Activated CD8-positive, alpha-beta memory T cell treated with anti-CD3 and anti-CD28 coated beads, Interleukin-2, amount 10 ng/mL, durations not matched to agents 7 days and 5 days (primary cell): ENCODE measurements at places on chromosomes 5 and 9. TPM values are rescaled to one million over a fixed set of nuclear protein-coding genes. Genes with fewer than 3 reads are reported as not detected.

The EMB gene
- total RNA-seq: 132 TPM

The ZNF454 gene
- not detected for total RNA-seq

The SYK gene
- total RNA-seq: 0.26 TPM

The ADGRD2 gene
- total RNA-seq: not detected

The POLR3G gene
- total RNA-seq: 8.6 TPM

The BRINP1 gene
- not detected for total RNA-seq

The CCDC183 gene
- 0.91 TPM for total RNA-seq

The CDX1 gene
- total RNA-seq: not detected

The NUDT12 gene
- not detected for total RNA-seq

The PCDHGB2 gene
- 0.67 TPM for total RNA-seq

The FGD3 gene
- 72.1 TPM for total RNA-seq

The FAM81B gene
- not detected for total RNA-seq

The FOXD4L4 gene
- total RNA-seq: 0.09 TPM

The FOXD4L5 gene
- 0.18 TPM for total RNA-seq

DNA sequence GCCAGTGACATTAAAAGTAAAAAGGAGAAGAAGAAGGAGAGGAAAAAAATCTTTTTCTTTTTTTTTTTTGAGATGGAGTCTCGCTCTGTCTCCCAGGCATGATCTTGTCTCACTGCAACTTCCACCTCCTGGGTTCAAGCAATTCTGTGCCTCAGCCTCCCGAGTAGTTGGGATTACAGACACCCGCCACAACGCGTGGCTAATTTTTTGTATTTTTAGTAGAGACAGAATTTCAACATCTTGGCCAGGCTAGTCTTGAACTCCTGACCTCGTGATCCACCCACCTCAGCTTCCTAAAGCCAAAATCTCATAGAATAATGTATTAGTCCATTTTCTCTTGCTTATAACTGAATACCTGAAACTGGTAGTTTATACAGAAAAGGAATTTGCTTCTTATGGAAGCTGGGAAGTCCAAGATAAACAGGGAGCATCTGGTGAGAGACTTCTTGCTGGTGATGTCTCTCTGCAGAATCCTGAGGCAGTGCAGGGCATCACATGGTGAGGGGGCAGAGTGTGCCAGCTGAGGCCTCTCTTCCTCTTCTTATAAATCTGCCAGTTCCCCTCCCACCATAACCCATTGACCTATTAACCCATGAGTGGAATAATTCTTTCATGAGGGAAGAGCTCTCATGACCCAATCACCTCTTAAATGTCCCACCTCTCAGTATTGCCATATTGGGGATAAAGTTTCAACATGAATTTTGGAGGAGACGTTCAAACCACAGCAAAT lies 466.3 kb downstream of the GADD45G start:
- DNase-seq: no peak

DNA sequence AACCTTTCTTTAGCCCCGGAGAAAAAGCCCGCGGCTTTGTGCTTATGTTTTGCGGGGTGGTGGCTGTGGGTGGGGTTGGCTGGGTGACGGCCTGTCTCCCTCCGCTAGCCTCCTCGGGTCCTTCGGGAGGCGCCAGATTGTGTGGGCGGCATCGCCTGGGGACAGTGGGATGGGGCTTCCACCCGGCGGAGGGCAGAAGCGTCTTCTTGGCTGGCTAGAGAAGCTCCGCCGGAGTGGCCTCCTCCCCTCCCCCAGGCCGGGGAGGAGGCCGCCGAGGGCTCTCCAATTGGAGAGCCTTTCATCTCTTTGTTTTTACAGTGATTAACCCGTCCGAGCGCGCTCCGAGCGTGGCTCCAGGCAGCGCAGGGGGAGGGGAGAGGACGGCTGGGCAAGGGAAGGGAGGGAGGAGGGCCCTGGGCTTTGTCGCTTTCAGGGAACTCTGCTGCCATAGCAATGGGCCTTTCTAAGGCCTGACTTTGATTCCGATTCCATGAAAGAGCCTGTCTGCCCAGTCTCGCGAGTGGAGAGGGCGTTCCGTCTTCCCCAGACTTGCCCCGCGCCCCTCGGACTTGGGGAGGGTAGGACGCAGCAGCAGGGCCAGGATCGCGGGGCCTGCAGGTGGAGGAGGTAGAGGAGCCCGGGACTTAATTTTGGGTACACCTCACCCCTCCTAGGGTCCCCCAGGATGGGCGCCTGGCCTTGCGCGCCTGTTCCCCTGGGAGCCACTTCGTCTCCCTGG lies 36.7 kb upstream of the TIFAB start:
- DNase-seq: no peak

GRCh38 chr9:89911721-89912604 lies 307.2 kb downstream of the GADD45G start:
- DNase-seq: no peak

DNA sequence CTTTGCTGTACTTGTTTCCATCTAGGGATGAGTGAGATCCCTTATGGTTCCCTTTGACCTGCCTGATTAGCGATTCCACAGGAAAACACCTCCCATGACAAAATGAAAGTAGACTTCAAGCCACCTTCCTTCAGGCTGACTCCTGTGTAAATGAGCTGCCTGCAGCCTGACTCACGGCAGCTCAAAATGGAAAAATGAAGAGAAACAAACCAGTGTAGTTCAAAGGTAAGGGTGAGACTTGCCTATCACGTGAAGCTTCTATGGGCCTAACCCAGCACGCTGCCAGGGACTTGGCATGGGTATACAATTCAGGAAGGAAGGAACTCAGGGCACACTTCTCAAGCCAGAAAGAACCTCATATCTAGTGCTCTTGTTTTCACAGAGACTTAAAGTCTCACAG lies 110.1 kb upstream of the LRRTM2 start:
- DNase-seq: peak; percentile 26

DNA sequence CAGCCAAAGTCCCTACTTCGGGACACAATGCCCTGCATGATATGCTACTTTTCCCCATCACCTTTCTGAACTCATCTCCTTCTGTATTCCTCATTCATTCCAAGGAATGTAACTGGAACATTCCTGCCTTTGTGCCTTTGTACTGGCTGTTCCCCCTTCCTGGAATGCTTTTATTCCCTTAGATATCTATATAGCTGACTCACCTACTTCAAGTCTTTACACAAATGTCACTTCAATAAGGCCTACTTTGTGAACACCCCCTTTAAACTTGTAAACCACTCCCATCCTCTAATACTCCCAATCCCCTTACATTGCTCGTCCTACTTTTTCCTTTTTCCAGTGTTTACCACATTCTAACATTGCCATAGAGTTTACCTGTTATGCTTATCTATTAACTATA lies 2.4 kb downstream of the NOL6 start:
- DNase-seq: no peak

DNA sequence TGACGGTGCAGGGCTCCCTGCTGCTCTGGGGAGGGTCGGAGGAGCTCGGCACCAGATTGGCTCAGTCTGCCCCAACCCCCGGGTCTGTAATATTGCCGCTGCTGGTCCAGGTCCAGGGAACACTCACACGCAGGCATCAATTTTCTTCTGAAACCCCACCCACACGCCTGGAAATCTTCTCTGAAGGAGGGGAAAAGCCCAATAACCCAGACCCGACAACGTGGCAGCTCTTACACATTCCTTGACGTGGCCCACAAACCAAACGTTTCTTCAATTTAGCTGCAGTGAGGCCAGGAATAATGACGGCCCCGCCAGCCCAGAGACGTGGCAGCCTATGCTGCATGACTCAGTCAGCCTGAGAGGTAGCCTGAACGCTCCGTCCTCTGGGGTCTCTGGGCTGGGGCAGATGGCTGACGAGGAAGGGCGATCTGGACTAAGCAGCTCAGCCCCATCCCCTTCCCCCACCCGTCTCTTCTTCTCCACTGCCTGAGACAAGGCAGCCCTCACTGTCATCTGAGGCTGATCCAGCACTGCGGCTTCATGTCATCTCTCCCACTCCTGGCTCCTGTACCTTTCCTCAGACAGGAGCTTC lies 9.9 kb upstream of the SPARC start:
- DNase-seq: no peak

- DNase-seq: no peak
These were observed 66.5 kb downstream of the F2RL2 start for GRCh38 chr5:76556511-76557221.

GRCh38 chr5:124932791-124933600 lies 186.6 kb upstream of the ZNF608 start:
- DNase-seq: no peak

GRCh38 chr5:108266242-108266641 lies 115.7 kb downstream of the FBXL17 start:
- no peak for DNase-seq

- no peak for DNase-seq
These were observed 21.1 kb downstream of the EXOSC2 start for GRCh38 chr9:130714586-130715110.

DNA sequence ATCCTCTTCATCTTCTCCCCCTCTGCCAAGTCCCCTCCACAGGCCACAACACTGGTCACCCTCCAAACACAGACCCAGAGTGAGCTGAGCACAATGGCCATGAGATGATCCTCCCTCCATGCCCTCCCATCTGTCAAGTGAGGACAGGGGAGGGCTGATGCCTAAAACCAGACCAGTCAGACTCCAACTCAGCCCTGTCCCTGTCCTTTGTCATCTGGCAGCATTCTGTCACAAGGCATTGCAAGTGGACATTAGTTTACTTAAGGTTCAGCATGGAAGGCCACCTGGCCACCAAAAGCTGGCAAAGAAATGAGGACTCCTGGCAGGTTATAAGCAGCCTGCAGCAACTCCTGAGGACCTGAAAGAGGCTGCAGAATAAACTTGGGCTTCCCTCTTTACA lies 136.2 kb upstream of the SLC30A5 start:
- no peak for DNase-seq

DNA sequence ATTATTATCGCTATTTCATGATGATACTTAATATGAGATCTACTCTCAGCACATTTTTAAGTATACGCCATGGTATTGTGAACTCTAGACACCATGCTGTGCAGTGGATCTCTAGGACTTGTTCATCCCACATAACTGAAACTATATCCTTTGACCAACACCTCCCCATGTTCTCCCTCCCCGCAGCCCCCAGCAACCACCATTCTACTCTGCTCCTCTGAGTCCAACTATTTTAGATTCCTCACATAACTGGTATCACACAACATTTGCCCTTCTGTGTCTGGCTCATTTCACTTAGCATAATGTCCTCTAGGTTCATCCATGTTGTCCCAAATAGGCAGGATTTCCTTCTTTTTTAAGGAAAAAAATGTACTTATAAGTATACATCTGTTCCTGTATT lies 6.6 kb upstream of the TBC1D2 start:
- no peak for DNase-seq

DNA sequence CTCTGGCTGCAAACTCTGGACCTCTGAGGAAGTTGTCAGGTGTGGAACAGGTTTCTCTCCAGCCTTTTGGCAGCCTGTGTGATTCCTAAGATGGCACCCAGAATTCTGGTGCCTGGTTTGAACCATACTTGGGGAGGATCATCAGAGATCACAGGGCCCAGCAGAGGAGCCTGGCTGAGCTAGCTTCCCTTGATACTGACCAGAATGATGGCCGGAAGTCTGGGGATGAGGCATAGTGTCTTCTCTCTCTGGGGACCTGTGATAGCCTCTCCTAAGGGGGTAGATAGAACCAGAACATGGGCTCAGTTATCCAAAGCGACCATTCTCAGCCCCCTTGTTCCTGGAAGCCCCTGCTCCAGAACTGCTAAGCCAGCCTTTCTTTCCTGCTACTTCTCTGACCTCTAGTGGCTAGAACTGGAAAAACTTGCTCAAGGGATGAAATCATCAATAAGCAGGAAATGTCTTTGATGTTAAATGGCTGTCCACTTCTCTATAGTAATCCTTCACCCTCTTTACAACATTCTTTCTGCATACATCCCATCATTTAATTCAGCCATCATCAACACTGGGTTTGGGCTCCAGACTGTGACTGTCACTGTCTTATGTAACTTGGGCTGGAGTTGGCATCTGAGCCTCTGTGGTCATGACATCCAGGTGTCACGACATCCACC lies 55.1 kb downstream of the C9orf152 start:
- DNase-seq: no peak

GRCh38 chr5:40333459-40334241 lies 346.1 kb upstream of the PTGER4 start:
- peak; percentile 53 for DNase-seq

- DNase-seq: no peak
These were observed 120.6 kb downstream of the SEMA6A start for GRCh38 chr5:116453988-116454411.

DNA sequence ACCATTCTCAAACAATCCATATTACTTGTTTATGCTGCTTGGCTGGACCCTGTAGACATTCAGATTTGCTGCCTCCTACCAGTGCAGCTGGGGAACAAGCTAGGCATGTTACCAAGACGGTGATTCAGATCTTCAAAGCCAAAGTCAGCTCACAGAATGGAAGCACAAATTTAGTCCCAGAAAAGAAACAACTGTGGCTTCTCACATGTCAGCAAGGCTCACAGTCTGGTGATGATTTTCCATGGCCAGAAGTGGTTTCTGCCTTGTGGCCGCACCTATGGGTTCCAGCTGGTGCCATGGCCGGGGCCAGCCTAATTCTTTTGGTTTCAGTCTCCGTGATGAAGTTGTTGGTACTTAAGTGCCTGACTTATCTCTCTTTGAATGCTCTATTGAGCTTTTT lies 182.2 kb downstream of the TMC1 start:
- no peak for DNase-seq

DNA sequence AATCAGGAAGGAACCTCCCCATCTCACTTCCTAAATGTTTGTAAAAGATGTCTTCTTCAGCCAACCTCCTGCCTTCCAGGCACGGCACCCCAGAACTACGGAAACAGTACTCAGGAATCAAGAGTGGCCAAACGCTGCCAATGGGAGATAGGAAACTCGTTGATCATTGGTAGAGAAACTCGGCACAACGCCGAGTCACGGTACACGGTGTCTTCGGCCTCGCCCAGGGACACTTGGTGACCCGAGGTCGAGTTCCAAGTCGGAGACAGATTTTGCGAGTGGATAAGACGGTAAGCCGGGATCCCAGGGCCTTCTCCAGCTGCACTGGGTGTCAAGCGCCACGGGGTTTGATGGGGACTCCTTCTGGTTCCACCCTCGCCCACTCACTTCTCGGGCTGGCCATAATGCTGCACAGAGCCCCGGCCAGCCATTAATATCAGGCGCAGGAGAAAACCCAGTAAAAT lies 343 bp downstream of the KIAA0825 start:
- DNase-seq: peak; percentile 61

- DNase-seq: no peak
These were observed 52.3 kb upstream of the IFNK start for GRCh38 chr9:27471789-27472188.

GRCh38 chr5:1001406-1002270 lies 7.0 kb upstream of the NKD2 start:
- peak; percentile 37 for DNase-seq

GRCh38 chr9:77488439-77489126 lies 159.5 kb downstream of the GNA14 start:
- no peak for DNase-seq

GRCh38 chr5:52707616-52708015 lies 80.1 kb upstream of the ITGA1 start:
- no peak for DNase-seq

DNA sequence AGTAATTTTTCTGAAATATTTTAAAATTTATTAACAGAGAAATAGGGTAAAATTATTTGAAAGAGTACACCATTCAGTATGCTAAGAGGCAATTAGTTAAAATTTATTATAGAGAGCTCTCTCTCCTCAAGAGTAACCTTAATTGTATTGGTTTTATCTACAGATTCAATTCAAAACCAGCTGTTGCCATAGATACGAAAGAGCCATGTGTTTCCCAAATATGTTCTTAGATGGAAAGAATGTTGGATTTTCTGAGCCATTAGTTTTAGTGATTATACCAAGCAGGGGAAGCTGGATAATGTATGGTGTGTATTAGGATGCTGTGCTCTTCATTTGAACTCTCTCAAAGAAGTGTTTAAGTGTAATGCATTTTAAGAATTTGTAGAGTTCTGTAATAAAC lies 27.8 kb downstream of the C7 start:
- no peak for DNase-seq

GRCh38 chr9:90288275-90288639 lies 354.4 kb downstream of the DIRAS2 start:
- DNase-seq: no peak
